Brain microvascular endothelial cell (primary cell): ENCODE measurements at places on chromosomes 2 and 18.

DNA sequence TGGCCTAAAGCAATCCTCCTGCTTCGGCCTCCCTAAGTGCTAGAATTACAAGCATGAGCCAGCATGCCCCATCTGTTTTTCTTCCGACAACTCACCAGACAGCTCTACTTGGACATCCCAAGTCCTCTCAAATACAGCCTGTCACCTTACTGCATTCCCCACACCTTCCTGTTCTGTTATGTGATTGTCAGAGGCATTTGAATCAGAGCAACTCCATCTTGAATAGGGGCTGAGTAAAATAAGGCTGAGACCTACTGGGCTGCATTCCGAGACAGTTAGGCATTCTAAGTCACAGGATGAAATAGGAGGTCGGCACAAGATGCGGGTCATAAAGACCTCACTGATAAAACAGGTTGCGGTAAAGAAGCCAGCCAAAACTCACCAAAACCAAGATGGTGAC, 17.3 kb downstream of the ACVR1 start:
- no peak for DNase-seq

GRCh38 chr18:37391698-37392548, 173.7 kb downstream of the CELF4 start:
- DNase-seq = no peak

GRCh38 chr2:46298272-46298521, 990 bp downstream of the EPAS1 start:
- no peak for DNase-seq

DNA sequence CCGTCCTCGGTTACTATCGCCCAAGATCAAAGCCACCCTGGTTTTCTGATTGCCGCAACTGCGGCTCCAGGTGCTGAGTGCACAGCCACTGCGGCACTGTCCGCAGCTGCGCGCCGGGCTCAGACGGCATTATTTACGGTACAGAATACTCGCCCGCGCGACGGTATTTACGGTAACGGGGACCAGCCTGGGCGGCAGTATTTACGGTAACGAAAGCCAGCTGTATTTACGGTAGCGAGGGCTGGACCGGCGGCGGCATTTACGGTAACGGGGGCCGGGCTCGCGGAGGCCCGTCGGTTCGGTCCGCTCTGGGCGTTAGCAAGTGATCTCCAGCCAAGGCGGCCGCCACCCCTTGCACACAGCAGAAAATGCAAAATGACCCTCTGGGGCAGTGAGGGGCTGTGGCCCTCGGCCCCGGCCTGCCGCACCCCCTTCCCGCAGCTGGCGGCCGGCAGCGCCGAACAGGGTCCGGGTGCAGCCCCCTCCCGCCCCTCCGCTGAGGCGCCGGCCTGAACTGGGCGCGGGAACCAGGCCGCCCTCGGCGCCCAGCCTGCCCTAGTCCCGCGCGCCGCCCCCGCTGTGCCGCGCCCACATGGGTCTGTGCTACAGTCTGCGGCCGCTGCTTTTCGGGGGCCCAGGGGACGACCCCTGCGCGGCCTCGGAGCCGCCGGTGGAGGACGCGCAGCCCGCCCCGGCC, at the start of gene GNAL:
GNAL (plus strand) TSS at position 293 of the 697 bp plus-strand sequence; CDS start at position 593, 300 bp downstream.
- DNase-seq = peak; percentile 68

DNA sequence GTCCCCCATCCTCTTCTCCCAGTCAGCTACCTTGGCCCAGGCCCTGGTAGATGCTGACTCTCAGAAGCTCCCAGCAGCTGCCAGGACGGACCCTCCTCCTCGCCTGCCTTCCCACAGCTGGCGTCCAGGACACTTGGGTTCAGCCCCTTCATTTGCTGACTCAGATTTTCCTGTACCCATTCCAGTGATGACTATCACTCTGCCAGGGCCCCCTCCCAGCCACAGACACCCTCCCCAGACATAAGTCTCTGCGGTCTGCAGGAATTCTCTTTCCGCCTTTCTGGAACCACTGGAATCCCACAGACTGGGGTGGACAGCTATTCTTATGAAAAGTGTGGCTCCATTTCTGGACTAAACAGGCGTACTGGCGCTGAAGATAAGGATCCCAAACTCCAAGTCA, 260.3 kb upstream of the EPAS1 start:
- peak; percentile 71 for DNase-seq

GRCh38 chr2:216622526-216622925, 10.7 kb upstream of the IGFBP2 start:
- DNase-seq = no peak

GRCh38 chr2:24592441-24593100, 101.5 kb downstream of the NCOA1 start:
- no peak for DNase-seq

- DNase-seq = no peak
Measured at GRCh38 chr2:235806986-235807750, 313.3 kb downstream of the AGAP1 start.

DNA sequence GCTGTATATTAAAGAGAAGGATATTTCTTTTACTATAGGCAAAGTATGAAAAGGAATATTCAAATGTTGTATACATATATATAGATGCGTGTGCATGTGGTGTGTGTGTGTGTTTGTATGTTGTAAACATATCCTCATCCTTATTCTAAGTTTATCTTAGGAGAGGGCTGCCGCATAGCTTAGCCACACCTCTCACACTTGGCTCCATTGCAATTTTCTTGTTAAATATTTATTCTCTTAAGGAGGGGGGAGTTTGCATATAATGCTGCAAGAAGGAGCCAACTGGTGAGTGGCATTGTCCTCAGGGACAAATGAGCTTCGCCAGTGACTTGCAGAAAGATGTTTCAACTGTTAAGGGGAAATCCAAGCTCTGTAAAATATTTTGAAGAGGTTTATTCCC, 360.1 kb upstream of the RND3 start:
- no peak for DNase-seq

DNA sequence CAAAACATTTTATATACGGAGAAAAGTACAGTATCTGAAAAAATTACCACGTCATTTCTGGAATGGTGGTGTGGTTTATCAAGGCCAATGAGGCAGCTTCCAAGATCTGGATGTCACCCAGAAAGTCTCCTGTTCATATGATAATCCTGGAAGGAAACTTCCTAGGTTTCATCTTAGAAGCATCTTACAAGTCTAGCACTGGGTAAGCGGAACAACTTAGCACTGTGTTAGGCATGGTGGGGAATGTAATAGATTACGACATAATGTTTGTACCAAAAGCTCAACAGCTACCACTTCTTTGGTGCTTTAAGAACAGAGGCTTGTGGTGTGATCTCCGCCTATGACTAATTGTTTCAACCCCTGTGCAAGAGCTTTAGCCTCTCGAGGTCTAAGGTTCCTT, 63.1 kb upstream of the LYPD1 start:
- no peak for DNase-seq

DNA sequence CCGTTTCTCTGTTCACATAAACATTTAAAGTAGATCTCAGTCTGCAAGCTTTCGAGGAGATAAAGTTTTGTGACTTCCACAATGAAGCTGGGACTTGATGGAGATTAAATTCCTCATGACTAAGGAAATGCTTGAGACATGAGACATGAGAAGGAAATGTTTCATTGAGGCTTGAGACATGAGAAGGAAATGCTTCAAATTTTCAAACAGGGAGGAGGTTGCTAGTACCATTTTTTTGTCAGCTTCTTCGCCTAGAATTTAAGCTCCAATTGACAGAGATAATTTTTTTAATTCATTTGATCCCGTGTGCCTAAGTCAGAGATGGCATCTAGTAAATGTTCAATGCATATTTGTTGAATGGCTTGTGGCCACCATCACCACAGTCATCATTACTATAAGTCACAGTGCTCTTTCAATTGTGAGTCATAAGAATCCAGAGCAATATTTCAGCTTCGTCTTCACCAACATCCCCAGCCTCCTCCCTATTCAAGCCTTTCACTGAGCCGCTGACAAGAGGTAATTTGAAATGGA, 543 bp upstream of the MARCHF4 start:
- DNase-seq = peak; percentile 74

GRCh38 chr18:49970319-49970718, 157.0 kb upstream of the ACAA2 start:
- no peak for DNase-seq
